ENCODE measurements at places on chromosomes 1 and 21.

DNA sequence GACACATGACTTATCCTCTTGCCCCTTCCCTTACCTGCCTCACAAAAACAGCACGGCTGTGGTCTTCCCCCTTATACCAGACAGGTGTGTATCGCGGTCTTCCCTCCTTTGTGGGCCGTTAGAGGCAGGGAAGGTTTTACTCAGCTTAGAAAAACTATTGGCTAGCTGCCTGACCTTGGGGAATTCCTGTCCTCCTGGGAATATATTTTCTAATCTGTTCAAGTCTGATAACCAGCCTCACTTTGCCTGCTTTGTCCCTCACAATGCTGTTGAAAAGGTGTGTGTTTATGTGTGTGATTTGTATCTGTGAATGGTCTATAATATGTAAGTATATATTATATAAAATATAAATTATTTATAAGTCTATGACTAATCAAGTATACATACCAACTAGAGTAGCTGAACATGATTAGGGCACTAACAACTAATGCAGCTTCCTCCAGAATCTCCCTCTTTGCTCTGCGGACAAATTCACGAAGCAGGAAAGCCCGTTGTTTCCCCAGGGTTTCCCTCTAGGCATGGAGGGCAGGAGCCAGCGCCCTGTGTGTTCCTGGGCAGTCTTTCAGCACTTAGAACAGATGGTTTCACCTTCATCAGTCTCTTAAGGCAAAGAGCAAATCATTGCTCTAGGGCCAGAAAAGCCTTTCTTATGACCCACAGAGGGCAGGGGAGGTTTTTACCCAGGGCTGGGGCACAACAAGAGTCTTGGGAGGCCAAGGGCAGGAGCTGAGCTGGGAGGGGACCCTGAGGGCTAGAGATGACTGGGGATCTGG, 25.6 kb downstream of the SLC26A9 start:
- DNase-seq = no peak

DNA sequence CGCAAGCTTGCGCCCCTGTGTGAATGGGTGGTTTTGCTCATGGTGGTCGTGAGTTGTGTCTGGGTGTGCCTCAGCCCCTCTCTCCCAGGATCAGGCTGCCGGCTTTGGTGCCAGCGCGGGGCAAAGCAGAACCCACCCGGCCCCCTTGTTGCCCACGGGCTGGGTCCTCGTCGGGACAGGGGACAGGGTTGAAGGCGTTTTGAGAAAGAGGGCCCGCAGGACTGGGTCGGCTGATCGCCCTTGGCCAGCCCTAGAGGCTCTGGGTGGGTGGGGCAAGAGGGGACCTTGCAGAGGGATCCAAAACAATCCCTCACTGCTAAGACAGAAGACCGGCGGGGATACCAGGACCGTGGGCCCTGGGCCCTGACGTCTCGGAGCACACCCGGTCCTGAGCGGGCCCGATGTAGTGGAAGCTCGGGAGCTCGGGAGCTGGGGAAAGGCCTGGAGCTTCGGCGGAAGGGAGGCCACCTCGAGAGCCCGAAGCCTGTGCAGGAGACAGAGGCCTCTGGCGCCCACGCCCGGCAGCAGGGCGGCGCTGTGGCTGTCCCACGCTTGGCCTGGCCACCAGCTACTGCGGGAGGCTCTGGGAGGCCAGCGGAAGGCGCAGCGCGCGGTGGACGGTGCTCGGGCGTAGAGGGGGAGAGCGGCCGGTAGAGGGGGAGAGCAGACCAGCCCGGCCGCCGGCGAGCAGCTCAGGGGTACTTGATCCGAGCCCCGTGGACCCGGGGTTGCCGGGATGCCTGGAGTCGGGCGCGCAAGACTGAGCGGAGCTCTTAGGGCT, 2.8 kb upstream of the ZNF678 start:
- DNase-seq = no peak

DNA sequence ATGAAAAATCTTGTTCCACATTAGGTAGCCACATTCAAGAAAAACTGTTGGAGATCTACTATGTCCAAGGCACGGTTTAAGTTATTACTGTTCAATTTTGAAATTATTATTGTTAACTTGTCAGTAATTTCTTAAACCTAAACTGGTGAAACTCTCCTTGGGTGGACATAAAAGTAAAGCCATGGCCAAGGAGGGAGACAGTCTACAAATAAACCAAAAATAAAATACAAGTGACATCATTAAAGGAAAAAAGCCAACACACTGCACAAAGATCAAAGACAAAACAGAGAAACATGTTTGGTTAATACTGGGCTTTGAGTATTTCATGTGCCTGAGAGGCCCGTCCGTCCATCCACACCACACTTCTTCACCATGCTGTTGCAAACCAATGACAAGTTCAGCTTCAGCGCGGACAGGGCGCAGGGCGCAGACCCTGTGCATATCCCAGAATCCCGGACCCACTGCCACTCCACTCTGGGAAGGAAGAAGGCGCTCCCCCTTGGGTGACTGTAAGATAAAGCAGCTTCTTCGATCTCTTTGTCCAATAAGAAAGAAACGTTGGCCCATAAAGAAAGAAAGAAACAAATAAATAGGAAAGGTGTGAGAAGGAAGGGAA, 918 bp upstream of the RASAL2 start:
- DNase-seq = no peak

DNA sequence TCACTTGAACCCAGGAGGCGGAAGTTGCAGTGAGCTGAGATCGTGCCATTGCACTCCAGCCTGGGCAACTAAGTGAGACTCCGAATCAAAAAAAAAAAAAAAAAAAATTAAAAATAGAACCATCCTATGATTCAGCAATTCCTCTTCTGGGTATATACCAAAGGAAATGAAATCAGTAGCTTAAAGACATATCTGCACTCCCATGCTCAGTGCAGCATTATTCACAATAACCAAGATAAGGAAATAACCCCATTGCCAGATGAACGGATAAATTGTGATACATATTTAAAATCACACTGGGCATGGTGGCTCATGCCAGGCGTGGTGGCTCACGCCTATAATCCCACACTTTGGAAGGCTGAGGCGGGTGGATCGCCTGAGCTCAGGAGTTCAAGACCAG, 23.8 kb downstream of the ALDH9A1 start:
- no peak for DNase-seq

DNA sequence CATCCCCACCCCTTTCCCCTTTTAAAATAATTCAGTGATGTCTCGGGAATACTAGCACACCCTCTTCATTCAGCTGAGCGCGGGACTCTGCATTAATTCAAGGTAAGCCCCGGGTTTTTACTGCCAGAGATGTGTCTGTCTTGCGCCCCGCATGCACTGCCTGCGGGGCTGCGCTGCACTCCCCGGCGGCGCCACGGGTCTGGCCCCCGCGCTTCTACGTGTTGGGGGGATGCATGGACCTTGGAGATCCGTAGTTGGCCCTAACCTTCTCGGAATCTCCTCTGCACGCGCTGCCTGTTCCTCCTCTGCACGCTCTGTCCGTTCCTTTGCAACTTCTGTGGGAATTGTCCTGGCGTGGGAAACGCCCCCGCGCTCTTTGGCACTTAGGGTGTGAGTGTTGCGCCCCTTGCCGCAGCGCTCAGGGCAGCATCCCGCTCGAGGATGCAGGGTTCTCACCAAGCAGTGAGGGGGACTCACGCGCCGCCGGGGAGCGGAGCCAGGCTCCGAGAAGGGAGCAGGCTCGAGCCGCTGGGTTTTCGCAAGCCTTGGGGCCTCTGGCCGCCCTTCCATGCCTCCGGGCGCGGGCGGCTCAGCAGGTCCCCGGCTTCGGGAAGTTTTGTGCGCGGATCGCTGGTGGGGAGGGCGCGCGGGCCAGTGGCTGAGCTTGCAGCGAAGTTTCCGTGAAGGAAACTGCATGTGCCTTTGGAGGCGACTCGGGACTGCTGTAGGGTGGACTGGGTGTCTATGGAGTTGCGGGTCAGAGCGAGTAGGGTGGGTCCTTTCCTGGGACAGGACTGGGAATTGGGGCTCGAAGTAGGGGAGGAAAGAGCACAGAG, 165.1 kb upstream of the CACNA1E start:
- DNase-seq = no peak

- DNase-seq = no peak
Measured at GRCh38 chr1:21736011-21736410, 46.9 kb downstream of the USP48 start.

- no peak for DNase-seq
Measured at GRCh38 chr1:17763995-17764394, 8.9 kb downstream of the ACTL8 start.

GRCh38 chr1:206020393-206021007, 3.2 kb downstream of the CTSE start:
- no peak for DNase-seq

DNA sequence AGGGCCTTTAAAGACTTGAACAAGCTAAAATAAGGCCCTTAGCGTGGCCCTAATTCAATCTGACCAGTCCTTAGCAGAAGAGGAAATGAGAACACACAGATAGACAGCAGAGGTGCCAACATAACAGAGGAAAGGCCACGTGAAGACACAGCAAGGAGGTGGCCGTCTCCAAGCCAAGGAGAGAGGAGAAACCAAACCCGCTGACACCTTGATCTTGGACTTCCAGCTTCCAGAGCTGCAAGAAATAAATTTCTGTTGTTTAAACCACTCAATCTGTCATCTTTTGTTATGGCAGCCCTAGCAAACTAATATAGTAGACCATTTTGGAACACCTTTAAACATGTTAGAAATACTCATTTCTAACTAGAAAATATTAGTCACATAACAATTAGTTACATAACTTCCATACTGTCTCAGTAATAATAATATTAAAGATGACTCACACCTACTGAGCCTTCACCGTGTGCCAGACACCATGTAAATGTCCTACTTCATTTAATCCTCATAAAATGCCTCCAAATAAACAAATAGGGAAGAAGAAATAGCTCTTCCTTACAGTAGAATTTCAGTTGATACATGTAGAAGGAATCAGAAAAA, 47.9 kb downstream of the S1PR1 start:
- DNase-seq = no peak

- no peak for DNase-seq
Measured at GRCh38 chr1:211532088-211532444, 40.1 kb upstream of the RD3 start.

GRCh38 chr1:107004421-107004820, 52.1 kb upstream of the PRMT6 start:
- DNase-seq = no peak

DNA sequence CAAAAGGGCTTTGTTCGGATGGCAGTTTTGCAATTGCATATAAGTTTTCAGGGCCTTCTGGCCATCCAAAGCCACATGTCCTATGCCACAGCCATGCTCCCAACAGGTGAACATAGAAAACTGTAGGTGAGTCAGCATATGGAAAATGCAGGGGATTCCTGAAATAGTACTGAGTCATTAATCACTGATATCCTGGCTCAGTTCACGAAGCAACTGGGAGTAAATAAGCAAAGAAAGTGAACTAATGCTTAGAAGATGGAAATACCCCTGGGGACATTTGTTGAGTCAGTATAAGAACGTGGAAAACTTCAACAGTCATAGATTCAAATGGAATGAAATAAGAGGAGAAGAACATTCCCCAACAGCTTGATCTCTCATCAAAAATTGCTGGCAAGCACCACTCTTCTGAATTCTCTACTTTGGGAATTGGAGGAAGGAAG, 148.9 kb upstream of the RUNX1 start:
- DNase-seq = no peak

DNA sequence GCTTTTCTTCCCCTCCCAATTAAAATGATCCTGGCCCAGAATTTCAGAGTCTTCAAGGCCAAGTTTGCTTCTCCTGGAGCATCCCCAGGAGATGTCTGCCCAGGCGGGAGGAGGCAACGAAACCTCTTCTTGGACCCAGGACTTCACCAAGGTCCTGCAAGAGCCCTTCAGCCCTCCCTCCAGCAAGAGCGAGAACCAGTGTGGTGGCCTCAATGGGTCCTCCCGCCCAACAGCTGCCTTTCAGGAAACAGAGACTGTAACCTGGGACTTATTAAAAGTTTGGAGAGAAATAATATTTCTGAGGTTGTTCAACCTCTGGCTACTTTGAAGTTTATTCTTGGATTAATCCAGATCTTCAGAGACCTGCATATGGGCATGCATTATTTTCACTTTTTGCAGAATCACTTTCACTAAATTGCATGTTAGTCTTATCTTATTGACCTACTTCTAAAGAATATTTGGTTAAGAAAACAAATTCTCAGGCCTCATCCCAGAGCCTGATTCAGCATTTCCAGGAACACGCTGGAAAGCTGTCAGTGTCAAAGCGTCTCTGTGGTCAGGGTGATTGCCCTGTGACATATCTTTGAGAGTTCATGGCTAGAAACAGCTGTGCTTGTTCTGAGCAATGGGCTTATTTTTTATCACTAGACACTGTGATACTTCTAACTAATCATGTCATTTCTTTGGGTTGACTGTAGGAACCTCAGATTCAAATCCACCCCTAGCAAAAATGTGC, 66.0 kb upstream of the CLDN14 start:
- DNase-seq = no peak

- no peak for DNase-seq
Measured at GRCh38 chr1:36537190-36537768, 54.6 kb upstream of the CSF3R start.

DNA sequence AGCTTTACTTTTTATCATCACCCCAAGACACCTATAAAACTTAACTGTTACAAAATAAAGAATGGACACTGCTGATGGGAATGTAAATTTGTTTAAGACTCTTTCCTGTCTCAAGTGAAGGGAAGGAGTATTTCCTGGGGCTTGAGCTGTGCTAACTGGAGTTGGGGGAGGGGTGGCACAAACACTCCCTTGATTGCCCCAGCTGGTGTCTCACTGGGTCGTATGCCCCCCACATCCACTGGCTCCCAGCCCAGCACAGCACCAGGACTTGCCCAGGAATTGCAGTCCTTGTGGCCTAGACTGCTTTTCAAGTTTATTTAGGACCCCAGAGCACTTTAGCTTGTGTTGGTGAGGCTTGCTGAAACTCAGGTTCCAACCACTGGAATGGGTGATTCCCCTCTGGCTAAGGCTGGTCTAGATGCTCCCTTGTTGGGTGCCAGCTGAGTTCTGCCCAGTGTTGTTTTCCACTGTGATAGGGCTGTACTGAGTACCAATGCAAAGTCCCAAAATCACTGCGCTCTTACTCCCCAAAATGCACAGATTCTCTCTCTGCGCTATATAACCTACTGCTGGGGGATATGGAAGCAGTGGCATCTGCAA, 49.1 kb upstream of the DR1 start:
- DNase-seq = no peak

DNA sequence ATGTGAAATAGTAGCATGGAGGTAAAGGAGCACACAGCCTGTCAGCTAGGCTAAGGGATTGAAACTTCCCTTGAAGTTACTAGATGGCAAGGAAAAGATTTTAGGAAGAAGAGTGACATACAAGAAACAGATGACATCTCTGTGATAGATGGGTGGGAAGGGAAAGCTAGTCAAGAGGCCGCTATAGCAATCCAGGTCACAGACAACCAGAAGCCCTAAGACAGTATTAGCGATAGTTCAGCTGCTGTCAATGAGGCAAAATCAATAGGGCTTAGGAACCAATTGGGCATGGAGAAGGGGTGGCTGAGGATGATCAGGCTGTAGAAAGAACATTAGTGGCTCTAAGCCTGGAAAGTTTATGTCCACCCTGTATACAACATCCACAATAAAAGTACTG, 111.1 kb downstream of the GLUL start:
- DNase-seq = no peak

All from Karpas-422 (cell line).